Left kidney (tissue), 8 donors: ENCODE measurements at places on chromosomes 7 and 10. TPM values are rescaled to one million over a fixed set of nuclear protein-coding genes. Genes with fewer than 3 reads are reported as not detected.

DNA sequence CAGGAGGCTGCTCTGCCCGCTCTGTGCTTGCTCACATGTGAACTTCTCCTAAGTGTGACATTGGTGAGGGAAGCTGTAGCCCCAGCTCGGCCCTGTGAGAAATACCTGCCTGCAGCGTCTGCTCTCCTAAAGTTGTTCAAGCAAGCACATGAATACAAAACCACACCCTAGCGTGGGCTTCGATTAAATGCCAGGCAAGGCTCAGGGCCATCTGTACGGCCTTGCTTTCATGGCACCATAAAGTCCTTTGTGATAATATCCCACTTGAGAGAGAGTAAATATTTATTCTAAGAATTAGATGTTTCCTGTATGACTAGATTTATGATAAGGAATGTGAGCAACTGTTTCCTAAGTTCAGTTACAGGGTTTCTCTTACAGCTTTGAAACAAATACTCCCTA, 262.8 kb upstream of the KLF14 start:
- no peak for DNase-seq

DNA sequence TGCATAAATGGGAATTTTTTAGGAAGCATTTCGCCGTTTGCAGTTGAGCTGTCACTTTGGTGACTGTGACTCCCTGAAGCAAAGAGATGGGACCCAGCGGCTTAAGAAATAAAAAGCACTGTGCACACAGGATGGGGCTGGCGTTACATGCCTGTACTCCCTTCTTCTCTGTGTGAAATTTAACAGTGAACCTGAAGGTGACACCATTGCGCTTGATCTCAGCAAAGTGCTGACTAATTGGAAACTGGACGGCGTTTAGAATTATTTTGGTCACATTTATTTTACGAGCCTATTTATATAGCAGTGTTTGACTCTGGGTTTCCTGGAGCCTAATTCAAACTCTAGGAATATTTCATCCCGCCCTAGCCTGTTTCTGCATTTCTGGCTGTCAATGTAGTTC, 146.2 kb downstream of the PAXIP1 start:
- DNase-seq, result no peak

GRCh38 chr7:95804052-95804451, 31.7 kb downstream of the DYNC1I1 start:
- no peak for DNase-seq

- DNase-seq, result peak; percentile 7
Observed at GRCh38 chr7:15720849-15721471, 34.5 kb upstream of the MEOX2 start.

- no peak for DNase-seq
Observed at GRCh38 chr10:30048768-30049517, 10.4 kb downstream of the JCAD start.

- DNase-seq, result no peak
Observed at GRCh38 chr7:51077316-51077986, 239.2 kb downstream of the COBL start.

DNA sequence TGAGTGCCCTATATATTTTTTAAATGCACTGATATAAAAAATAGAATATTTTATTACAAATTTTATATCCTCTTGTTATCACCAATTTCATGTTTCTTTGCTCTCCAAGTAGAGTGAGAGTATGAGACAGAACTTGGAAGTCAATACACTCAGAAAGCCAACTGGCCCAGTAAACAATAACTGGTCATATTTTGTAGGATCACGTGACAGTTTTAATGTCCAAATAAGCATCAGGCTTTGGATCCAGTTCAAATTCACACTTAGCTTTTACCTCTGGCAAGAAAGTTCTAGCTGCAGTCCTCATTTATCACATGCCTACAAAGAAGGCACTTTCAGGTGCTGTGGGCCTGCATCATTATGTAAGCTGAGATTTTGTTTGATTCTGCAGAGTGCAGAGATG, 21.6 kb upstream of the TPK1 start:
- no peak for DNase-seq

- no peak for DNase-seq
Observed at GRCh38 chr10:88946965-88947590, 5.5 kb downstream of the ACTA2 start.

DNA sequence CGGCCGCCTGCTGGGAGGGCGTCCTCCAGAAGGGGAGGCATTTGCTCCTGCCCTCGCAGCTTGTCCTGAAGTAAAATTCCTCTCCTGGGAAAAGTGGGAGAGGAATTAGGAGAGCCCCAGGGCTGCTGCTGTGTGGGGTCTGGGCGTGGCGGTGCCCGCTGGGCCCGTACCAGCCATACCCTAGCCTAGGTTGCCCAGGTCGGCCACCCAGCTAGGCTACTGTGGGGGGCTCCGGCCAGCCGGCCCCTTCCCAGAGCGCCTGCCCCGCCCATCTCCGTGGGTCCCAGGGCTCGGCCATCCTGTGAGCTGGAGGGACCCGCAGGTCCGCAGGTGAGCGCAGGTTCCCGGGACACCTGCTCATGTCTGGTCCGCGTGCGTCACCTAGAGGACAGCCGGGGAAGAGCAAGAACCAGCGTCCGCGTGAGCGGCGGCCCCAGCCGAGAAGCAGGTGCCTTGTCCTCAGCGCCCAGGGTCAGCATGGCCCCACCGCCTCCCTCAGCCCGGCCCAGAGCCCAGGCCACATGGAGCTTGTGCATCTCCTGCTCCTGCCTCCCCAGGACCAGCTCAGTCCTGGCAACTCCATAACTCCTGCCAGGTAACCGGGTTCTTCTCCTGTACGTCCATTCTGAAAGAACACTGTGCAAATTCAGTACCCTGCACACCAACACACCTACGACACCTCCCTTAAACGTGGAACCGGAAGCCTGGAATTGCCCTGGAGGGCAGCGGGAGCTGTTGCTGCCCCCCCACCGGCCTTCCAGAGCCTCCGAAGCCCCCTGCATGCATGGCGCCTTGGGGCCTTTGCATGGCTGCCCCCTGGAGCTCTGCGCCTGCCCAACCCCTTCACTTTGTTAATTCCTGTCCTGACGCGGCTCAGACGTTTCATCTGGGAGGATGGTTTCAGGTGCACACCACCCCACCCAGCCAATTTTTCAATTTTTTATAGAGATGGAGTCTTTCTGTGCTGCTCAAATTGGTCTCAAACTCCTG, 22.8 kb upstream of the FOXL3 start:
- no peak for DNase-seq

DNA sequence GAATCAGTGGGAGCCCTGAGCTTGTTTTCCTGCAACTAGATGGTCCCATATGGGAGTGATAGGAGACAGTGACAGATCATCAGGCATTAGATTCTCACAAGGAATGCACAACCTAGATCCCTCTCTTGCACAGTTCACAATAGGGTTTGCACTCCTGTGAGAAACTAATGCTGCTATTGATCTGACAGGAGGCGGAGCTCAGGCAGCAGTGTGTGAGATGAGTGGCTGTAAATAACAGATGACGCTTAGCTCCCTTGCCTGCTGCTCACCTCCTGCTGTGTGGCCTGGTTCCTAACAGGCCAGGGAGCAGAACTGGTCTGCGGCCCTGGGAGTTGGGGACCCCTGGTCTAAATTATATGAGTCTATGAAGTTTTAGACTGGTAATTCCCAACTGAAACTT, 3.9 kb downstream of the MIOS start:
- no peak for DNase-seq

GRCh38 chr10:126090911-126091728, 194.8 kb downstream of the FANK1 start:
- DNase-seq, result no peak

- no peak for DNase-seq
Observed at GRCh38 chr10:5442065-5442989, 30.0 kb downstream of the NET1 start.

DNA sequence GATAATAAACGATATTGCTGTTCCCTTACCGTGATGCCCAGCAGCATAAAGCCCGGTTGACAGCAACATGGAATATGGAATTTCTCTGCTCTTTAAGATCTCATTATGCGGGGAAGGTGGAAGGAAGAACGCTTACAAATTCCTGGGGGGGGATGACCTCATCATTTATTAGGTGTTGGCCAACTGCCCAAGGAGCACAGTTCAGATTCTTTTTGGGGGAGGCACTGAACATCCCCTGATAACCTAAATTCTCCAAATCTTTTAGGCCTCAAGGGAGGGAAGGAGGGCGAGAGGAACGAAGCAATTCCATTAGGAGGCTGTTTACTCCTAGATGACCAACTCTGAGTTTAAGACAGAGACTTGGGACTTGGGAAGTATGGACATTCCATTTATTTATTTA, 5.2 kb upstream of the COL26A1 start:
- no peak for DNase-seq

- no peak for DNase-seq
Observed at GRCh38 chr10:3415878-3416605, 243.5 kb upstream of the PITRM1 start.

GRCh38 chr7:31126976-31127375, 74.9 kb downstream of the ADCYAP1R1 start:
- no peak for DNase-seq

GRCh38 chr10:93072713-93073538, 767 bp upstream of the CYP26A1 start:
- no peak for DNase-seq

DNA sequence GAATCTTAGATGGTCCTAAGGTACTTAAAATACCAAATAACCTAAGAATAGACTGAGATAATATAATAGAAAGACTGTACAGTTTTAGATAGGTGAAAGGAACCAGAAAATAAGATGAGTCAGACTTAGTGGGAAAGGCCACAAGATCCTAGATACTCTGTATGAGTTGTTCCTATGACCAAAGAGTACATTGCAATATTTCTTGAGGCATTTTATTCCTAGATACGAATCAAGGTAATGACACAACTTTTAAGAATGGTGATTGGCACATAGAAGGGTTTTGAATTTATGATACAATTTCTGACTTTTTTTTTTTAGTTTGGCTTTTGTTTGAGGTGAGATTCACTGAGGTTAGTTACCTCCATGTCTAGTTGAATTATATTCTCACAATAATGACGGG, 30.2 kb downstream of the MGAM start:
- no peak for DNase-seq

DNA sequence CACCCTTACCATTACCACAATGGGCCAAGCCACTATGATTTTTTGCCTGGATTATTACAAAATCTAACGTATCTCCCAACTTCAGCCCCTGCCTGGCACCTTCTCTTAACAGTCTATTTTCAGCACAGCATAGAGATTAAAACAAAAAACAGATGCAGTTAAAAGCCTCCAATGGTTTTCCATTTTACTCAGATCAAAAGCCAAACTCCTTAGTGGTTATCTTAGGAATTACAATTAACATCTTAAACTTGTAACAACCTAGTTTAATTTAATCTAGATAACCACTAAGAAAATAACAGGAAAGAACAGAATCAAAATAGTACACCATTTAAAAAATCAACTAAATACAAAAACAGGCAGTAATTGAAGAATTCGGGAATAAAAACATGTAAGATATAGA, 43.5 kb downstream of the DNAJC1 start:
- no peak for DNase-seq

The BHLHA15 gene
- polyA plus RNA-seq, result not detected

The LRIT2 gene
- not detected for polyA plus RNA-seq

The ACSM6 gene
- 0.86 TPM for polyA plus RNA-seq

The BTBD16 gene
- 1.4 TPM for polyA plus RNA-seq

The STK32C gene
- polyA plus RNA-seq, result 11.5 TPM

The GPR146 gene
- polyA plus RNA-seq, result 2.5 TPM

The CALML5 gene
- not detected for polyA plus RNA-seq
